Occipital lobe (tissue), 3 donors: ENCODE measurements at places on chromosomes 11 and 22.

DNA sequence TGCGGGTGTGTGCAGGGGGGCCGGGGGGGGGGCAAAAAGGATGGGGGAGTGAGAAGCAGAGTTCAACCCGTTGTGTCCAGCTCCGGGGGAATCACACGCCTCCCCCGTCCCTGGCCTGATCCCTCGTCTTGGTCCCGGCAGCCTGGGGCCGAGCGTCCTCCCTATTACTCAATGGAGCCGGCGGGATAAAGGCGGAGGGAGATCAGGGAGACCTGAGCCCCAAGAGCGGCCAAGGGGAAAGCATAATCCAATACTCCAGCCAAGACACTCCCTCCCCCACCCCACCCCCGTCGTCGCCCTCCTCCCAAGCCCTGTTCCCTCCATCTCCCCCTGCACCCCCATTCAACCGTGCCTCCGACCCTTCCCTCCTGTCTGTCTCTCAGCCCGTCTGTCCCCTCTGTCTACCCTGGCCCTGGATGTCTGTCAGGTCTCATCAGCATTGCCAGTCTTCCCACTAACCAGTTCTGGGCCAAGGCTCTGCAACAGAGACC, 2.6 kb downstream of the PHOX2A start:
- no peak for DNase-seq

- no peak for DNase-seq
These were observed 46.7 kb downstream of the PACS1 start for GRCh38 chr11:66116576-66117361.

- no peak for DNase-seq
These were observed 17.2 kb downstream of the TESMIN start for GRCh38 chr11:68734111-68734510.

- DNase-seq: no peak
These were observed 472.9 kb downstream of the SOX6 start for GRCh38 chr11:15883455-15883920.

GRCh38 chr11:79481795-79482194, 41.0 kb upstream of the TENM4 start:
- DNase-seq: no peak

DNA sequence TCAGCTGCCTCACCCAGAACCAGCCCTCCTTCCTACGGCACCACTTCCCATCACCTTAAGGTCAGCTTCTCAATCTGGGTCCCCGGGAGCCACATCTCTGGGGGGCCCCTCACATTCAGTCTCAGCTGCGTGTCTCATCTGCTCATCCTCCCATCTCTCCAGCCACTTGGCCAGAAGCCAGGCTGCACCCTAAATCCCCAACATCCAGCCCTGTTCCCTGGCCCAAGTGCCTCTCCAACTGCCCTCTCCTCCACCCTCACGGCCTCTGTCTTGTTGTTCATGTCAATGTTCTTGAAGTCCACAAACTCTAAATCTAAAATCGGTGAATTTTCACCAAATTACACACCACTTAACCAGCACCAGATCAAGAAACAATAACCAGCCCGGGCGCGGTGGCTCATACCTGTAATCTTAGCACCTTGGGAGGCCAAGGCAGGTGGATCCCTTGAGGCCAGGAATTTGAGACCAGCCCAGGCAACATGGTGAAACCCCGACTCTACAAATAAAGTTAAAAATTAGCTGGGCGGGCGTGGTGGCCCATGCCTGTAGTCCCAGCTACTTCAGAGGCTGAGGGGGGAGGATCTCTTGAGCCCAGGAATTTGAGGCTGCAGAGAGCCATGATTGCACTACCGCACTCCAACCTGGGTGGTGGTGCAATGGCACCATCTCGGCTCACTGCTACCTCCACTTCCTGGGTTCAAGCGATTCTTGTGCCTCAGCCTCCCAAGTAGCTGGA, 33.7 kb downstream of the A4GALT start:
- no peak for DNase-seq

- peak; percentile 64 for DNase-seq
These were observed 10.7 kb upstream of the ACCSL start for GRCh38 chr11:44036811-44037657.

- DNase-seq: peak; percentile 74
These were observed 267.2 kb downstream of the TENM4 start for GRCh38 chr11:79173615-79174014.

- DNase-seq: peak; percentile 9
These were observed 103.8 kb downstream of the FAM168A start for GRCh38 chr11:73493956-73494598.

GRCh38 chr11:122215244-122215992, 99.4 kb upstream of the BLID start:
- DNase-seq: peak; percentile 56

- no peak for DNase-seq
These were observed 148.1 kb upstream of the NARS2 start for GRCh38 chr11:78722786-78723185.
